ENCODE measurements at places on chromosomes 2 and 18.

- no peak for DNase-seq
Measured at GRCh38 chr2:97784953-97785352, 71.6 kb downstream of the ZAP70 start.

- no peak for DNase-seq
Measured at GRCh38 chr2:101185085-101185484, 33.9 kb upstream of the TBC1D8 start.

GRCh38 chr2:62999905-63000304 is 50.7 kb upstream of the OTX1 start:
- peak; percentile 24 for DNase-seq

- DNase-seq: no peak
Measured at GRCh38 chr2:156145469-156145868, 187.1 kb downstream of the NR4A2 start.

DNA sequence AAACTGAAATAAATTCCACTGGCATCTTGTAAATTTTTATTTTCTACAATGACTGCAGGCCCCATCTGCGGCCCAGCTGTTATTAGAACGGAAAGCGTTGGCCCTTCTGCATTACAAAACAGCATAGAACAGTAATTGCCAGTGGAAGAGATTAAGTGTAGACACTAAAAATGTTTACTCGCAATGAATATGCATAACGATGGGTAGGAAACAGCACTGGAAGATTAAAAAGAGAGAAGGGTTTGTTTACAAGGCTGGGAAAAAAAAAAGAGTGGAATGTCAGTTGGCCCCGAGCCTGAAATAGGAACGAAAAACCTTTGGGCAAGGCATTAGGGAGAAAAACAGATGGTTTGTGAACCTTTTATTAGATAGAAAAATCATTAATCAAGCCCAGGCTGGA is 275.9 kb upstream of the TCF4 start:
- DNase-seq: peak; percentile 80

DNA sequence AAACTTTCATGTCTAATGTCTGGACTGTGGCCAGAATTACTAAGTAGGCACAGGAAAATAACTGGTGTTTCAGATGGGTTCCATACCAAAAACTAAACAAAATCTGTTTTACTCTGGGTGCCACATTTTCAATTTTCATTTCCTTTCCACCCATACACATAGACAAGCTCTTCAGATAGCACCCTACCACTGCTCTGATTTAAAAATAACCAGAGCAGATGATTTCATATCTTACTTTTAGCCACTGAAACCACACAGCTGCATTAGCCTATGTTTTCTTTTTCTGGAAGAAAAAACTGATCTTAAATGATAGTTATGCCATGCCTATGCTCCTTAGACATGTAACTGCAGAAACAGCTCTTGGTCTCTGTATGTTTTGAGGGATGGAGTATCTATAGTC is 647.6 kb downstream of the CPS1 start:
- no peak for DNase-seq

DNA sequence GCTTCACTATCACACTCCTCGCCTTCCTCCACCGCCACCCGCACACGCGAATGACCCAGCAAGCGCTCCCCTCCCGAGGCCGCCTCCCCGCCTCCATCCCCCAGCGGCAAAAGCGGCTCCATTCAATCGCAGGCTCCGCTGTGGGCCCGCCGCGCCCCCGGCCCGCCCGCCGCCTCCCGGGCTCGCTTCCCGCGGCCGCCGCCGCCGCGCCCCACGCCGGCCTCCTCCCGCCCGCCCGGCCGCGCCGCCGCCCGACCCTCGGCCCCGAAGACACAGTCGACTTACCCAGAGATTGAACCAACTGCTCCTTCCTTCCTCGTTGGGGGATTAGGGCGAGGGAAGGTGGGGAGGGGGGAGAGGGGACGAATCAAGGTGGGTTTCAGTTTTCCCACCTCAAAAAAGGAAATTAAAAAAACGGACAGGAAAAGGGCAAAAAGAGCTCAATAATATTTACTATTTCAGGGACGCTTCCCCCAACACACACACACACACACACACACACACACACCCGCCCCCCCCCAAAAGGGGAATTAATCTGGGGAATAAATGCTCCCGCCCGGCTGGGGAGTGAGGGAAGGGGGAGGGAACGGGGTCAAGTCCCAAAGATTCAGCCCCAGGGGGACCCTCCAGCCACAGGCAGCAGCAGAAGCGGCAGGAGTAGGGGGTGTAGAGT is 743 bp downstream of the XPO1 start:
- DNase-seq: no peak

- DNase-seq: no peak
Measured at GRCh38 chr2:223537115-223537514, 65.0 kb downstream of the SCG2 start.

DNA sequence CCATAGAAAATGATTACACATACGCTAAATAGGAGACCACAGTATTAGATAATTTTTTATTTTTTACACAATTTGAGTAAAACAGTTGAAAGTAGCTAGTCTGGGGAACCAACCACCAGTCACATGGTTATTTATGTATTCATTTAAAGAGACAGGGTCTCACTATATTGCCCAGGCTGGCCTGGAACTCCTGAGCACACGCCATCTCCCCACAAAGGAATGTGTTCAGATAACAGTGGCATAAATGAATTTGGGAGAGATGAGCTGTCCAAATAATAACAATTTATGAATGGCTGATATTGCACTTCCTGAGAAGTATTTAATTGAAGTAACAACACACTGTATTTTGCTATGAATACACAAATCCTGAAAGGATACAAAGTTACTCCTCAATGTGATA is 39.7 kb downstream of the KIDINS220 start:
- DNase-seq: no peak

DNA sequence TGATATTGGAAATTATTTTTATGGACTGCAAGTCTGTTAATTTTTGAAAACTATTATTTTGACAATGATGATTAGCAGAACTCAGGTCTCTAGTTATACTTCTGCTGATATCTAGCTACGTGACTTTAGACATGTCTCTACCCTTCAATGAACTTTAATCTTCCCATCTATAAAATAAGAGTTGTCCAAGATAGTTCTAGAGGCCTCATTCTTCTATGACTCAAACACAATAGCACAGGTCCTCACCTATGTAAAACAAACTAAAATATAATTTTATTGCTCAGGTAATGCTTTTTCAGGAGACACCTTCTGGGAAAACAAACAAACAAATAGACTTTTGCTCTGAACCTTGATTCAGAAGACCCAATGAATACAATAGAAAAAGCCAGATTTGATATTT is 544.4 kb upstream of the SETBP1 start:
- DNase-seq: no peak

DNA sequence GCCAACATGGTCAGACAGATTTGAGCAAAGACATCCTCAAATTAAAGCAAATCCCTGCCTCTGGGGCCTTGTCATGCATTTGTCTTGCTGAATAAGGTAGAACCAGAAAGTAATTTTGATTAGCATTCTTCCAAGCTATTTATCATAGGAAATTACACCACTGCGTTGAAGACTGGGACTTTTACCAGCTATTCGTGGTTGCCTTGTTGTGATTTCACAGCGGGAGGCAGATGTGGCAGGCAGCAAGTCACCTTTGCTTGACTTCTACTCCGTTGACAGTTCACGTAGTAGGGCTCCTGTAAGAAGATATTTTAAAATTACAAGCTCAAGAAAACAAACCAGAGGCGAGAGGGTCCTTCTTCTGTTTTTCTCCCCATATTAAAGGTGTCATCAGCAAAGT is 80.6 kb downstream of the EN1 start:
- peak; percentile 50 for DNase-seq

- no peak for DNase-seq
Measured at GRCh38 chr2:95317123-95317500, 20.0 kb downstream of the KCNIP3 start.

DNA sequence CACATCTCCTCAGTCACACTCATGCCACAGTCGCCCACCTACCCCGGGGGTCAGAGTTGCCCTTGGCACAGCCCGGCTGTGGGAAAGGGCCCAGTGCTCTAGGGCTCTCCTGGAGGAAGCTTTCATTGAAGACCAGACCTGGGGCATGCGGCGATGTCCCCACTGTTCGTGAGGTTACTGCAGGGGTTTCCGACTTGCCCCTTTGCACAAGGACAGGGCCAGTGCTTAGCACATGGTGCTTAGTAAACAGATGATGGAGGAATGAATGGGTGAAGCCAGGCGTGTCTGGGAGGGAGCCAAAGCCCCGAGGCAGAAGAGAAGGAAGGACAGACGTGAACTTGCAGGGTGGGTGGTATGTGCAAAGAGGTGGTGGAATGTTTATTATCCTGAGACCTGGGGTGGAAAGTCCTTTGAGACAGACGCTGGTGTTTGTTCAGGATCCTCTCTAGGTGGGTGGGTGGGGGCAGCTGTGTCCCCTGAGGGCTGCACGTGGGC is 205.9 kb upstream of the ARL4C start:
- DNase-seq: no peak

DNA sequence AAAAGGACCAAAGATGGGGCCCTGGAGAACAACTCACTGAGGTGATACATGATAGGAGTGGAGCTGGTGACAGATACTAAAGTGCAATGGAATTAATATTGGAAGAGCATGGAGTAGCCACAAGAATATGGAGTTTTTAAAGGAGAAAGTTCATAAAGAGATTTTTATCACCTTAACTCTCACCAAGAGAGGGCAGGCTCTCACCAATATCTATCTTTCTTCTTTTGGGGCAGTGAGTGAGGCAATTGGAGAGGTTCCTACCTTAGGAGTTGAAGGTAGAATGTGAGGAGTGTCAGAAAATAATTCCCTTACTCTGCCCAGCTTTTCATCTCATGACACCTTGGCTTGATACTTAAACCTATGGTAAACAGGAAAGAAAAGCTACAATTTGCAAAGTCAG is 233.7 kb upstream of the CWC22 start:
- peak; percentile 13 for DNase-seq

DNA sequence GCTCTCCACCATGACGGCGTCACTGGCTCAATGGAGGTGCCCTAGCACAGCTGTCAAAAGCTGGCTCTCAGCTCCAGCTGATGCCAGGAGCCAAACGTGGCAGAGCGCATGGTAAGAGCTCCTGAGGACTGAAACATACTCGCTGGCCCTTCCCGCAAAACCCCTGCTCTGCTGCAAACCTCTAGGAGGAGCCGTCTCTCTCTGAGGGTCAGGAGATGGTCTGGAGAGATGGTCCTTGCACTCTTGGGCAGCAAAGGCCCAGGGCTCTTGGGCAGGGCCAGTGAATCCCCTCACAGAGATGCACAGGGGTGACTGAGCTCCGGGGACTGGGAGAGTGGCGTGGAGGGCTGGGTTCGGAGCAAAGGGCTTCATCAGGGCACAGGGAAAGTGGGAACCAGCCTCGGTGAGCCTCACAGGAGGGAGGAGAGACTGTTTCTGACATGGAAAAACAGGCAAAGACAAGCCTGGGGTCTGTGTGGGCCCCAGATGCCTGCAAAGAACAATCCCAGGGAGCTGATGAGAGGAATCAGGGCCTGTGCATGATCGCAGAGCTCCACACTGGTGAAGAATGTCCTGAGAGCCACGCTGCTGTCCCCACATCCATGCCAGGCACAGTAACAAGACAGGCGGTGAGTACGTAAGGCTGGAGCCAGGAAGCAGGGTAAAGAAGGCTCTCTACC is 17.2 kb downstream of the SNORC start:
- no peak for DNase-seq

DNA sequence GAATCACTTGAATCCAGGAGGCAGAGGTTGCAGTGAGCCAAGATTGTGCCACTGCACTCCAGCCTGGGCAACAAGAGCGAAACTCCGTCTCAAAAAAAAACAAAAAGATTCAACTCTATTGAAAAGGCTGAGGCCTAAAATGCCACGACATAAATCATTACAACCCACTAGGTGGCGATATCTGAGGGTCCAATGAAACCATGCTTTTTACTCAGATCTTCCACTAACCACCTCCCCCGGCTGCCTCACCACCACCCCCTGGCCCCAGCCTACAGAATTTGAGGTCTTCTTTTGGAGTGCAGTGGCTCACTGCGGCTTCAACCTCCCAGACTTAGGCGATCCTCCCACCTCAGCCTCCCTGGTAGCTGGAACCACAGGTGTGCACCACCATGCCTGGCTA is 57.5 kb downstream of the AP1S3 start:
- DNase-seq: peak; percentile 33

Data from fibroblast of skin of right quadriceps (primary cell).